ENCODE measurements at places on chromosomes 5 and 9.

DNA sequence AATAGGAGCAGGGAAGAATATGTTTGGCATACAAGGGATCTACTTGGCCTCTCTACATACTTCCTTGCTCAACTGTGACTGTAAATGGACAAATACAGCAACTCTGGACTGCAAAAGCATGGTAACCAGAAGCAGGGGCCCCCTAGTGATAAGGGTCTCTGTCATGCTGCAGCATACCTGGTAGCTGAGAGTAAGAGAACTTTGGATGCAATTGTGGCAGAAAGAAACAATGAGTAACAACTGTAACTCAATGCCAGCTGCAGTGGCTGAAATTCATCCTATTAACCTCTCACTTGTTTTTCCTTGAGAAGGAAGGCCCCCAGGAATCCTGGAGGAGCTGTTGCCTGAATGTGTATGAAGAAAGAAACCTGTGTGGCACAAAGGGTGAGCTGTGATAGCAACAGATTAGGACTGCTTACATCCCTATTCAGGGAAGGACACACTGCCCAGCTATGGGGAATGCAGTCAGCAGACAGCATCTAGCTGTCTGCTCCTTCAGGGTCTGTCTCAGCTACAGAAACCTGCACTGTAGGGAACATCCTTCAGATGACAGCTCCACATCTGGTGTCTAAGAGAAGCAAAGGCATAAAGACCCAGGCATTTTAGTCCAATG is 468.1 kb upstream of the ACTBL2 start:
- no peak for DNase-seq

- no peak for DNase-seq
Observed at GRCh38 chr5:103336941-103337340, 78.4 kb downstream of the MACIR start.

DNA sequence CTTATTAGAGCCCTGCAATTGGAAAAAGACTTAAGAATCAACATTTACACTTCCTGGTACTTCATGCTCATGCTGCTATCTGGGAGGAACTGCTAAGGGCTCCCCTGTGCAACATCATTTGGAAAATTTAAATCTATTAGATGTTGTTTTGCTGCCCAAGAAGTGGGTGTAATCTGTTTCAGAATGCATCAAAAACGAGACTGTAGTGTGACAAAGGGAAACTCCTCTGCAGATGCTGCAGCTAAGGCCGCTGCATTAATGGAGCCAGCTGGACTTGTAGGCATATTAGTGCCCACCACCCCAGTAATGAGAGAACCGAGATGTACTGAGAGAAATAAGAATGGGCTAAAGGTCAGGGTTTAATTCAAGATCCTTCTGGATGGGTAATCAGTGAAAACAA is 11.1 kb upstream of the PAIP1 start:
- DNase-seq = no peak

DNA sequence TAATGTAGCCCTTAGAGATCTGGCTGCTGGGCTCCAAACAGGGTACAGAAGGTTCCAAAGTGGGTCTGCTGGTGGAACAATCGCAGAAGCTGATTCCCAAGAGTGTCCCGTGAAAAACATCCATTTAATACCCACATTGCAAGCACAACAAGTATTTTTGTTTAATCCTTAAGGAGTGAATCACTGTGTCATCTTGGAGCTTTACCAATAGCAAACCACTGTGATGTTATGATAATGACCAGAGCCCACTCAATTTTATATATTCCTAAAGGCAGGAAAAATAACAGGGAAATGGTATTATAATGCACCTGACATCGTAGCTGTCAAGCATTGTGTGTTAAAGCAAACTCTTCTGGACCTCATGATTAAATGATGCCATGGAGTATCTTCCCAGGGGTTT is 291.9 kb downstream of the FBXL7 start:
- no peak for DNase-seq

DNA sequence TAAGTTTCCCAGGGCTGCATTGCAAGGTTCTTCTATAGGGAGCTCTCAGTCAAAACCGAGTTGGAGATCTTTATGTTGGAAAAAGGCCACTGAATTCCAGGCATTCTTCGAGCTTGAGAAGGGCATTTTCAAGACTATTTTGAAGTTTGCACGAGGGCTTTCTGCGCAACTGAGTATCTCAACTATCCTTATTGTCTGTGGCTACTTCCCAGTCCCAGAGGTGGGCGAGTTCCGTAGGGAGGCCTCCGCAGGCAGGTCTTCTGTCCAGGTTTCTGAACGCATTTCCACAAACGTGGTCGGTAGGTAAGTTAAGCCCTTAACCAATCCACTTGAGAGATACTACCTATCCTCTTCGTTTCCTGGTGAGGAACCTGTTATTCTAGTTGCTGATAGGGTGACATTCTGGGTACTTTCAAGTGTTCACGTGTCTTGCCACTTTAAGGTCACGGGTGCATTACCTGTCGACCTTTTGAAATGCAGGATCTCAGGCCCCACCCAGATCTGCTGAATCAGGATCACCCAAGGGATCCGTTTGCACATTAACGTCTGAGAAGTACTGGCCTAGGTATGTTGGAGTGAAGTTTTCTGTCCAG is 51.4 kb upstream of the TJP2 start:
- DNase-seq = no peak

GRCh38 chr5:173243831-173244305 is 8.9 kb upstream of the NKX2-5 start:
- DNase-seq = no peak

DNA sequence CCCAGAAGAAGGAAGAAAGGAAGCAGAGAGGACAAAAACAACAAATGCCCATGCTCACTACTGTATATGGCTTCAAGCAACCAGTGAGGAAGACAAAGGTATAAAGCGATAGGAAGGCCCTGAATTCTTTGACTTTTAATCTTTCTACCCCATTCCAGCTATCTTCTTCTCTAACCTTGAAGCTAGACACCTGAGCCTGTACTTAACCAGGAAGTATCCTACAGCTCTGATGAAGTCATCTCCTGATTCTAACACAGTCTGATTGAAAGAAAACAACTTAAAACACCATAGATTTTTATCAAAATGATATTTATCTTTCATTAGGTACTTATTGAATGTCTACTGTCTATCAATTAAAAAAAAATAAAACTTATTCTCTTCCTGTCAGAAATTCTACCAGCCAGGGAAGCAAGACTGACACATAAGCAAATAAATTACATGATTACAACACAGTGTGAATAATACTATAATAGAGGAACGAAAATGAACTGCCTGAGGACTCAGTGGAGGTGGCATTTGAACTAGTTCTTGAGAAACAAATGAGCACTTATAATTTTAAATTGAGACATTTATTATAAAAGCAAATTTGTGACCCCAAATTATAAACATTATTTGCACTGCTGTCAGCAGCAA is 123.3 kb upstream of the ELL2 start:
- no peak for DNase-seq

GRCh38 chr5:135966165-135966564 is 11.4 kb upstream of the LECT2 start:
- no peak for DNase-seq

- DNase-seq = peak; percentile 2
Observed at GRCh38 chr9:78575771-78576170, 278.8 kb downstream of the PSAT1 start.

DNA sequence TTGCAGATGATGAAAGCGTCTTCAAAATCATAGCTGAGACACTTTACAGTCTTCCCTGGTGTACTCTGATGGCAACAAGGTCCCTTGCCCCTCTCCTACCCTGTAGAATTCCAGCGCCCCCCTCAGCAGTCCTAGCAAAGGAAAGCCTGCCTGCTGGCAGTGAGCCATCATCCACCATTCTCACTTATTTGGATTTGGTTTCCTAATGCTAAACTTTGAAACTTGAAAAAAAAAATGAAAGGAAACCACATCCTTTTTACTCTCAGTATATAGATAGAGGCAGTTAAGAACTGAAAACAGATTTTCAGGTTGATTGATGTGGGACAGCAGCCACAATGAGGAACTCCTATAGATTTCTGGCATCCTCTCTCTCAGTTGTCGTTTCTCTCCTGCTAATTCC is at the start of gene GZMA:
TSS of gene GZMA (plus strand) at position 299 of the 400 bp plus-strand sequence. CDS start at position 336, 37 bp downstream.
- no peak for DNase-seq

DNA sequence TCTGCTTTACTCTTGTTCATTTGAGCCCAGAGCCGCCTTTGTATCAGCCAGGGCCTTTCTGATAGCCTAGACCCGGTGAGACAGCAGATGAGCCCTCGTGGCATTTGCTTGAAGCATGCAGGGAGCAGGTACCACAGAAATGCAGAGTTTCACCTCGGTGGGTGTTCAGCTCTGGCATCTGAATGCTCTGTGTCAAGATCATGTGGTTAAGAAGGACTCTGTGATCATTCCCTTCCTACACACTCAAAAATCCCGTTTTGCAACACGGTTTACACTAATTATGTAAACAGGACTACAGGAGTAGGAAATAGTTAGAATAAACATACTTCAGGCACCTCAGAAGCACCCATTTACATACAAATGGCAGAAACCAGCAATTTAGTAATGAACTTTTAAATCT is 67.2 kb downstream of the MVB12B start:
- no peak for DNase-seq

- DNase-seq = peak; percentile 60
Observed at GRCh38 chr5:170267431-170268152, 30.0 kb downstream of the LCP2 start.

- DNase-seq = no peak
Observed at GRCh38 chr5:153491856-153492255, 1.4 kb downstream of the GRIA1 start.

- no peak for DNase-seq
Observed at GRCh38 chr9:120374239-120374638, 205.7 kb downstream of the CDK5RAP2 start.

- no peak for DNase-seq
Observed at GRCh38 chr9:87714819-87715218, 11.1 kb upstream of the CTSL start.

DNA sequence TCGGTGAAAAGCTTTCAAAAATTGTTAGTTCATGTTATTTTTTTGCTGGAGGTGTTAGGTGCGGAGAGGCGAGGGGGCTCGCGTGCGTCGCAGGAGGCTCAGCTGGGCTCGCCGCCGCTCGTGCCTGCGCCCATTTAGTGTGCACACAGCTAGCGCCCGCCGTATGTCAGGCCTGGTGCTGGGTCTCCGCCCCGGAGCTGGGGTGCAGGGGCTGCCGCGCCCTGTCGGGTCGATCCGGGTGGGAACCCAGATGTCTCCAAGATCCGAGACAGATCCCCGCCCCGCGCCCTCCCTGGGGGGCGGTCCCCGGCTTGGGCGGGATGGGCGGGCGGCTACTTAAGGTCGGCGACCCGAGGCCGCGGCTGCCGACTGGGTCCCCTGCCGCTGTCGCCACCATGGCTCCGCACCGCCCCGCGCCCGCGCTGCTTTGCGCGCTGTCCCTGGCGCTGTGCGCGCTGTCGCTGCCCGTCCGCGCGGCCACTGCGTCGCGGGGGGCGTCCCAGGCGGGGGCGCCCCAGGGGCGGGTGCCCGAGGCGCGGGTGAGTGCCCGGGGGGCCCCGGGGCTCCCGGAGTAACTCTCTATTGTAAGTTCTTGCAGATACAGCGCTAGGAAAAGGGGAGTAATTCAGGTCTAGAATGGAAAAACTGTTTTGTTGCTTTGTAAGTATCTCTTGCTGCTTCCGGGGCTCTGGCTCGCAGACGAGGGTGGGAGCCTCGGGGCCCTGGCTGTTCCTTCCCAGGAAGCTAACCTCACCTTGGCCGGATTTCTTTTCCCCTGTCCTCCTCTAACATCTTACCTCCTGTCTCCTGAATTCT is 31.7 kb downstream of the GSN start:
- peak; percentile 7 for DNase-seq

GRCh38 chr5:149210225-149210624 is 61.4 kb upstream of the AFAP1L1 start:
- DNase-seq = no peak

GRCh38 chr9:136514022-136514714 is 31.3 kb upstream of the SEC16A start:
- no peak for DNase-seq

DNA sequence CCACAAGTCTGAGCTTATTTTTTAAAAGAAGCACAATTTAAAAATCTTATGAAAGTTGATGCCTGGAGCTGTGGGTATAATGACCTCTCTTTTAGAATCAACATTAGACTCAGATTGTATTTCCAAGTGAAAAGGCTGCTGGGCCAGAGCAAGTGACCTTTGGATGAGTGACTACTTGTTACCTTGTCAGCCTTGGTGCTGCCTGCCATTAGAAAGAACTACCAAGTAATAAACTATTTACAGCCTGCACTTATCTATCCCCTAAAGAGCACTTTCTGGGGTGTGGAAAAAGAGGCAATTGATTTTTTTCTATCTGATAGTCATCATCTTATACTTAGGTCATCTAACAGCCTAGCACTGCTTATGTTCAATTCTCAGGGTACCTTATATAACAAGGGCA is 134.9 kb upstream of the FBXL17 start:
- DNase-seq = no peak

DNA sequence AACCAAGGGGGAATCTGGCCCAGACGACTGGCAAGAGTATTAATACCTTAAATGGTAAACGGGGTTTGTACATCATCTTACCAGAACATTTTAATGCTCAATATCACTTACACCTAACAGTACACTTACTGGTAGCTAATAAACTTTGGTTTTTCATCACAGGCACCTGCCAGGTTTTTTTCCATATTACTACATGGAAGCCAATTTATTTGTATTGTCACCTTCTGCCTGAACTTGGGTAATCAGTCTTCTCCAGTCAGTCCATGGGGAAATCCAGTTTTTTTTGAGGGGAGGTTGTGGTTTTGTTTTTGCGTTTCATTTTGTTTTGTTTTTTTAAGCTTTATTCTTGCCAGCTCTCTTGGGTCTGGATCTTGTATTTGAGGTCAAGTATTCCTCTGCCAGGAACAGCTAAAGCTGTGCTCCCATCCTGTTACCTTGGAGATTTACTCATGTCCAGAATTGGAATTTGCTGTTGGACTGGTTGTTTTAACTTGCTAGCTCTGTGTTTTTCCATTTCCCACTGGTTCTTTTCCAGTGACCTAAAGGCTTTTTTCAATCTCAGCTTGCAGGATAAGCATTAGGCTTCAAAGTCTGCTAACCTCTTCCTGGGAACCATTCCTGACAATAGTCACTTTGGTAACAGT is 11.1 kb upstream of the NADK2 start:
- DNase-seq = no peak

DNA sequence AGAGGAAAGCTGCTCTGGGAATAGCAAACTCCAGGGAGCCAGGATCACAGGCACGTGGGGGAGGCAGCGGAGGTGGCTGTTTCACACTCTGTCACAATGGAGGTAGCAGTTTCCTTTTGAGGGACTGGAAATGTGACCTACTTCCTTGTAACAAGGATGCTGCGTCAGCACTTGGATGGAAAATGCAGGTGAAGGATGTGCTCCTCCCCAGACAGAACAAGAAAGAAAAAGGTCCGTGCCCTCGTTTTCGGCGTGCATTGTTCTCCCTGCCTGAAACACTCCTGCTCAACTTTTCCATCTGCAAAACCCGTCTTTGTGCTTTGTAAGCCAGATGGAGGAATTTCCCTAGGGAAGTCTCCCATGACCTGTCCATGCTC is 55.1 kb upstream of the SH3PXD2B start:
- DNase-seq = no peak

- no peak for DNase-seq
Observed at GRCh38 chr5:32574540-32575175, 10.7 kb upstream of the SUB1 start.

DNA sequence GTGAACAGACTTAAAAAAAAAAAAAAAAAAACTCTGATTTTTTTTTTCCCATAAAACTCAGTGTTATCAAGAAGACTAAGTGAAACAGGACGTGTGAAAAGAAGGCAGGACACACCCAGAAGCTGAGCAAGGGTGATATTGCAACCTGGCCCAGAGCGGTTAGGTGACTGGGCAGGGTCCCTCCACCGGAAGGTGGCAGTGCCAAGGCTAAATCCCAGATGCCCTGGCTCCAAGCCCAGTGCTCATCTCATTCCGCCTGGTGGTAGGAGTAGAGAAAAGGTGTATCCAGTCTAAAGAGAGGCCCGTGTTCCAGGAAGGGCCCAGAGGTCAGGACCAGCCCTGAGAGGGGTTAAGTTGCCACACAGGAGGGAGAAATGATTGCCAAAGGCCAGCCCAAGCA is 51.5 kb upstream of the SAP30L start:
- no peak for DNase-seq
